ENCODE measurements at places on chromosomes 5 and 9. TPM values are rescaled to one million over a fixed set of nuclear protein-coding genes. Genes with fewer than 3 reads are reported as not detected.

HAND1 gene
- total RNA-seq = 0.34 TPM

FREM1 gene
- not detected for total RNA-seq

DRD1 gene
- total RNA-seq = 0.07 TPM

ITK gene
- 0.43 TPM for total RNA-seq

CLPTM1L gene
- 198 TPM for total RNA-seq
